Activated CD4-positive, alpha-beta T cell treated with anti-CD3 and anti-CD28 coated beads for 24 hours (primary cell): ENCODE measurements at places on chromosomes 3 and 15.

GRCh38 chr3:144593881-144594280 is 622.3 kb downstream of the DIPK2A start:
- no peak for DNase-seq

DNA sequence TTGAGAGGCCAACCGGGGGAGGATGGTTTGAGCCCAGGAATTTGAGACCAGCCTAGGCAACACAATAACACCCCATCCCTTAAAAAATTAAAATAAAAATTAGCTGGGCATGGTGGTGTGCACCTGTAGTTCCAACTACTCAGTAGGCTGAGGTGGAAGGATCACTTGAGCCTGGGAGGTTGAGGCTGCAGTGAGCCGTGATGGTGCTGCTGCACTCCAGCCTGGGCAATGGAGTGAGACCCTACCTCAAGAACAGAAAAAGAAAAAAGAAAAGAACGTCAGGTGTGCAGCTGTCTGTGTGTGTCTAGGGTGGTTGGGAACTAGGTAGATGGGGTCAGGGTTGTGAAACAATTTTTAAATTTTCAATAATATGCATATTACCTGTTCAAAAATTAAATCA is 96.2 kb upstream of the BHLHE40 start:
- no peak for DNase-seq

DNA sequence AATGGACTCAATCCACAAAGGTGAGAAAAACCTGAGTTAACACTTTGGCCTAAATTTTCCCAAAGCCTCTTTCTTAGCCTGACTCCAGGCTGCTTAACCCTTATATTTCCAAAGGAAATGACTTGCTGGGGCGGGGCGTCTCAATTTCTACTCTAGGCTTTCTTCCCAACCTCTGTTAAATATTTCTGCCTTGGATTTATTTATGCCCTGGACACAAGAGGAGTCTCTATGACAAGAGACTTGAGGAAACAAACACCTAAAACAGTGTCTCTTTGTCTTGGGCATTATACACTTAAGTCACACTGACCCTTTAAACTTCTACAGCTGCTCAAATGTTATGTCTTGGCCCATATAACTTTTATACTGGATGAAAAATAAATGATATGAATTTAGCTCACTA is 28.3 kb upstream of the AP4E1 start:
- DNase-seq: no peak

- DNase-seq: no peak
Measured at GRCh38 chr3:78741066-78741645, 1026.6 kb downstream of the ROBO1 start.

DNA sequence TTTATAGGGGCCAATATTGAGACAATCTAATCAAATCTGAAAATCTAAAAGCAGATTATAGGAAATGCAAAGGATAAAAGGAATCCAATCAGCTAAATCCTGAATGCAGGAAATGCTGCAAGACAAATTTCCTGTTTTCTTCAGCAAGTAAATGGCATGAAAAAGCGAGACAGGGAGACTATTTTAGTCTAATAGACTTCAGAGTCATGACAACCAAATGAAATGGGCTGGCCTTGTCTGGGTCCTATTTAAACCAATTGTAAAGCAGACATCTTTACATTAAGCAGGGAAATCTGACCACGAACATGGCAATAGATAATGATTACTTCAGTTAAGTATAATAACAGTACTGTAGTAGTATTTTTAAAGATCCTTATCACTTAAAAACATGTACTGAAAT is 2.1 kb downstream of the DBR1 start:
- DNase-seq: no peak

DNA sequence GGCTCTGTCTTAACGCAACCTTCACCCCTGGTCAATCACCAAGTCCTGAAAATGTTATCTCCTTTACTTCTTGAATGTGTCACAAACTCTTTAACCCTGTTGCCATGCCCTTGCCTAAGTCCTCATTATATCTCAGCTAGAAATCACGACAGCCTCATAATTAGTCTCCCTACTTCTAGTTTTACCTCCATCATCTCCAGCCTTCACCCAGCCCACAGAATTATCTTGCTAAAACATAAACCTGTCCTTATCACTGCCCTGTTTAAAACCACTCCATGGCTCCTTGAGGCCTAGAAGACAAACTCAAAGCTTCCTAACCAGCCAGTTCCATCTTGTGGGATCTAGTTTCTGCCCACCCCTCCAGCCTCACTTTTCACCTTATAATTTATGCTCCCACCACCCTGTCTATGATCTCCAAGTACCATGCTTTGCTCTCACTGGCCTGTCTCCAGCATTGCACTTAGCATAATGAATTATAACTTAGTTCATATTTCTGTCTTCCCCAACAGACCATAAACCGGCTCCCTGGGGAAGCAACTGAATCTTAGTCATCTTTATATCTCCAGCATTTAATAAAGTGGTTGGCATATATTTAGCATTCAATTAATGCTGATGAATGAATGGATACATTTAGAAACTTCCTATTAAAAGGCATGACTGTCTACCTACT is 39.2 kb downstream of the GPR176 start:
- DNase-seq: no peak

DNA sequence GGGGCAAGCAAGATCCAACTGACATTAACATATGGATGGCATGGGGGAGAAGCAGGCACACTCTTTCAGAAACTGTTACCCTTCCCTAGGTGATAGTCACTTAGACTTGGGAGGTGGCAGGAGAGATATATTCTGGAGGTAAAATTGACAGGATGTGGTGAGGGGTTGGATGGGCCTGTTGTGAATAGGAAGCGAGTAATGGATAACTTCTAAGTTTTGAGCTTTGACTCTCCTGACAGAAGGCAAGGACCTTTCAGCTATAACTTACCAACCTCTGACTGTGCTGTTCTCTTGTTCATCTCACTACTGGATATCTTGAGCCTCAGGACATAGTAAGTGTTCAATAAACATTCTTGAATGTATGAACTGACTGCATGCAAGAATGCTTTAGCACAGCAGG is 1.9 kb upstream of the PDIA5 start:
- no peak for DNase-seq

DNA sequence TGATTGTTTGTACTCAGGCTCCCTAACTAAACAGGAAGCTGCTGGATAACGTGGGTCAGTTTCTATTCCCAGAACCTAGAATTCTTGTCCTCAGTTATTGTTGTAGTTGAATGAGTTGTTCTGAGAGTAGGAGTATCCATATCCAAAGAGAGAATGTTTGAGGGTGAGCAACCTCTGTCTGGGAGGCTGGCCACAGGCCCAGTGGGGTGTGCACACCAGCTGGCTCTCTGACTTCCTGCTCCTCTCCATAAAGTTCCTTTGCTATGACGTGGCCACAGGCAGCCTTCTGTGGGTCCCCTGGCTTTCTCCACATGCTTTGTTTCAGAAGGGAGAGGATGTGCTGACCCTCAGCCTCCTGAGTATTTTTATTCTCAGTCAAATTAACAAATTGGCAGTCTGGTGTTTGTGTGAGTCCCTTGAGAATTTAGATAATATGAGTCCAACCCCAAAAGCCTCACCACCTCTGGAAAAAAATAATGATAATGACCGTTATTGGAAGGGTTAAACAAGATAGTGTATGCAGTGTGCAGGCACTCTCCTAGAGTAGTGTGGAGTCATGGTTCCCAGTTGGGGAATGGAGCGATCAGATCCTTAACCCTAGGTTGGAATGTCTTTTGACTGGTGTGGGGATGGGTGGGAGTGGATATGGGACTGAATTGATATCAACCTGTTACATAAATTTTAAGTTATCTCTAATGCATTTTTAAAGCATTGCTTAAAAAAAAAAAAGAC is 47.6 kb upstream of the MED12L start:
- no peak for DNase-seq

DNA sequence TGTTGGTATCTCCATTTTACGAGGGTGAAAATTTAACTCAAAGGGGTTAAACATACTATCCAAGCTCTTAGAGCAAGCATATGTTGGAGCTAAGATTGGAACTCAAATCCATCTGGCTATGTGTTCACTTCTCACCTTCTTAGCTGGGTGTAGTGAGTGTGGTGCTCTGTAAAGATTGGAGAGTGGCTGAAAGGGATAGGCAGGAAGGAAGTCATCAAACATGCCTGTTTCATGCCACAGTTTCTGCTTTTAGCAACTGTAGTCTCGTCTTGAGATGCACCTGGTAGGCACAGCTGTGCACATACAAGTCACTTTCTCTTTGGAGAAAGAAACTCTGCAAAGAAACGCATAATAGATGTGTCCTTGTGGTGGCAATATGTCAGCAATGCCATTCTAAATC is 189.1 kb upstream of the MDFIC2 start:
- no peak for DNase-seq

- DNase-seq: no peak
Measured at GRCh38 chr15:74405823-74406222, 27.9 kb downstream of the SEMA7A start.

DNA sequence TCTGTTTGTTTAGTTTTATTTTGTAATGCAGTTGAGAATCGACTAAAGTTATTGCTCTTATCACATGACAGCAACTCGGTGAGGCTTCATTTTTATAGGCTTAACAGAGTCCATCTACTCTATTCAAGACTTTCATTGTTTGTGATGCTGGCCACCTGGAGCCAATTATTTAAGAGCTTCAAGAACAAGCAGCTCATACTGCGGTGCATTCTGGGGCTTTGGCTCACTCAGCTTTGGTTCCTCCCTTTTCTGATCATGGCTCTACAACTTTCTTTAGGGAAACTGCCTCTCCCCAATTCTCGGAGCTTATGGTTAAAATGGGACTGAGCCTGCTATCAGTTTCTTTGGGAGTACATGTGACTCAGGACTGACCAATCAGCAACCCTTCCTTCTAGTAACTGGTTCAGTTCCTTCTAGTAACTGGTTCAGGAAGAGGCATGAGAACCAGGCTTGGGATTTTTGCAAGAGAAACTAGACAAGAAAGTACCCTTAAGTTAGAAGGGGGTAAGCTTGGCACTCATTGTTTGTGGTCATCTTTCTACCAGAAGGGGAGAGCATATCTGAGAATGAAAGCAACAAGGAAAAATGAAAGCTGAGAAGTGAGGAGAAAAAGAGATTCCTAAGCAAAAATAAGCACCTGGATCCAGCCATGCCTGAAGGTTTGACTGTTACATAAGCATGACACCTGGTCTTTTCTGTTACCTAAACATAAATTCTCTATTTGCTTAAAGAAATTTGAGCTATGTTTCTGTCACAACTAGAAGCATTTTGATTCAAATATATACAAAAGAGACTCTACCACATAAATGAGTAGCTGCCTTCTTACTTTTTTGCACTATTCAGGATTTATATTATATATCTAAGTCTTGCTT is 24.1 kb upstream of the ARHGEF3 start:
- DNase-seq: no peak

GRCh38 chr3:112372396-112372795 is 39.4 kb downstream of the CD200 start:
- no peak for DNase-seq

DNA sequence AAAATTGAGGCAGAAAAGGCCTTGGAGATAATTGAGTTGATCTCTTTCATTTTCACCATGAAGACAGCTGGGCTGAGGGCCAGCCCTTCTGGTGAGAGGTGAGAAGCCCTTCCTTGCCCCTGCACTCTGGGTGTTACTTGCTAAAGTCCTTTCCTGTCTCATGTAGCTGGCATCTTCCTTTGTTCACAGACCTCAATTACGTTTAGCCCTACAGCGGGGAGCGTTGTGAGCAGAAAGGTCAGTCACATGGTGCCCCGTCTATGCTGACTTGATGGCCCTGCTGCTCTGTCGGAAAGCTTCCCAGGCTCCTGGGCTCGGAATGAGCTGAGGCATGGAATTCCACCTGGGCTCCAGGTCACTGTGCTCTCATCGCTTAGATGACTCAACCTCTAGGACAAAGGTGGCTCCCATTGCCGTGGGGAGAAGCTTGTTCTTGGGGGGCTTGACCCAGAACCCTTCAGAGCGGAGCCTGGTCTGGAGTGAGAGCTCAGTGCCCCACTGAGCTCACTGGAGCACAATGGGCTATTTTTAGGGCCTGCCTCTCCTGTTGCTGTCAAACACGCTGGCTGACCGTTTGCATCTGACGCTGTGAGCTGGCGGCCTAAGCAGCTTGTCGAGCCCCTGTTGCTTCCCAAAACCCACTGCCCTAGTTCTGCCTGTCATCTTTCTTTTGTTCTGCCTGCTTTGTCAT is 47.0 kb downstream of the RPLP1 start:
- no peak for DNase-seq

DNA sequence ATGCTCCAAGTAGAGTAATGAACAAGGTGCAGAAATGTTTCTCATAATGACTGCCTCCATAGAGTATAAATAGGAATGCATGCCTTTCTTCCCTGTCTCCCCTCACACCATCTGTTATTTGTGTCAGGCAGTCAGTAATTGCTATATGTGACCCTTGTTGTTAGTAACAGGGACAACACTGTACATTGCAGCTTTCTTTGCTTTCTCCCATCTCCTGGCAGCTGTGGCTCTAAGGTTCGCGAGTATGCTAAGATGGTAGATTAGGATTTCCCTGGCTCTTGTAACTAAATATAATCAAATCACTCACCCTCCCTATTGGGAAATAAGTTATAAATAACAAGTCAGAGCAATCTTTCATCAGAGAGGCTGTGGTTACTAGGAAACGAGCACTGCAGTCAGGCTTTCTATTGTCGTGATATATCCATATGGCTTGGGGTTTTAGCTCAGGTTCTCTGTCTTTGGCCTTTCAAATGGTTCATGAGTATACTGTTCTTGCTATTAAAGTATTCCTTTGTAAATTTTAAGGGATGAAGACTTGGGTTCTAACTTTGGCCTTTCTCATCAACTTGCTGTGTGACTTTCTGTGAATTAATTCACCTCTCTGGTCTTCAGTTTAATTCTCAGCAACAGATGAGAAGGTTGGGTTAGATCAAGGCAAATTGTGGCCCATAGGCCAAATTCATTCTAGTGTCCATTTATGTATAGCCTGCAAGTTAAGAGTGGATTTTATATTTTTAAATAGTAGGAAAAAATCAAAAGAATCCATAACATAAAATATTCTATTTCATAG is 8.1 kb upstream of the MINDY4B start:
- DNase-seq: no peak

DNA sequence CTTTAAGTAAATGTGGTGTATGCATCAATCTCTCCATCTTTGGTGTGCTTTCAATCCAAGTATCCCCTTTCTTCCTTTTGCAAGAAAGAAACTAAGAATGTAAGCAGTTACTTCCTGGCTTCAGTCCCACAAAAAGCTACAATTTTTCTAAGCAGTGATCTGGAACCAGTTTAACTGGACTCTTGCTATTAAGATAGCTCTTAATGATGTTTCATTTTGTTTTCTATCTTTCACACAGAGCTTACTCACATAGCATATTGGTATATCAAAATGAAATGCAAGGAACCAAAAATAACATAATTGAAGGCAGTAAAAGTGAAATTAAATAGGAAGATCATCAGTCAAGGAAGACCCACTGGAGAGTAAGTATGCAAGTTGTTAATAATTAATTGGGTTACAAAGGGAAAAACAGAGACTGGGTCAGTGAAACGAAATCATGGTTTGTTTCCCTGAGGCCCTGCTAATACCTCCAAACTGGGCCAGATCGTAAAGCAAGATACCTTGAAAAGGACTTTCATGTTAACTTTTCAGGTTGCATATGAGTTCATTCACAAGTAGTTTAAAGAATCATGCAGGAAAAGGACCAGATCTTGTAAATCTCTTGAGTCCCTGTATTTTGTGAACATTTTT is 41.9 kb downstream of the GPR160 start:
- DNase-seq: no peak
